ENCODE measurements at places on chromosomes 11 and 22. TPM values are rescaled to one million over a fixed set of nuclear protein-coding genes. Genes with fewer than 3 reads are reported as not detected.

The CRYBB3 gene
- 0.18 TPM for polyA plus RNA-seq

- peaks cover 14% of the 10 kb centered on the region for H3K4me1 ChIP-seq
- H3K4me3 ChIP-seq = no peak overlapping the region
- no peak for DNase-seq
- H3K36me3 ChIP-seq = no peaks in the 10 kb centered on the region
- no peak overlapping the region for H3K27ac ChIP-seq
- no peaks in the 10 kb centered on the region for H3K27me3 ChIP-seq
Measured at GRCh38 chr11:2524446-2525165, 79.8 kb downstream of the KCNQ1 start.

DNA sequence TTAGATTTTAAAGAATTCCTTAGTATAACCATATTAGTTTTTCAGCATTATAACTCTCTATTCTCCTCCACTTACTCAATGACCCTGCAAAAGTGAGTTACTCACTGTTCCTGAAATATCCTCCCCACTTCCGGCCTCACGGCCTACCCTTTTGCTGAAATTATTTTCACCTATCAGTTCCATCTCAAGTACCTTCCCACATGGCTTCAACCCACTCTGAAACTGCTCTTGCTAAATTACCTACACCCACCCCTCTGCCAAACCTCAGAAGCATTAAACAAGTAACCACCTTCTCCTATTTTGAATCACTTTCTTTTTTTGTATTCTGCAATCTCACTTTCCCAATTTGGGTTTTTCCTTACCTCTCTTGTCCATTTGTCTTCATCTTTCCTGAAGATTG lies 37.7 kb downstream of the OR5P2 start:
- H3K27me3 ChIP-seq = no peaks in the 10 kb centered on the region
- no peak for DNase-seq
- H3K36me3 ChIP-seq = no peaks in the 10 kb centered on the region
- H3K4me3 ChIP-seq = no peak overlapping the region

GRCh38 chr11:12803086-12803826 lies 129.0 kb downstream of the TEAD1 start:
- H3K27ac ChIP-seq = peak overlapping the region; percentile 72
- no peaks in the 10 kb centered on the region for H3K27me3 ChIP-seq
- peaks cover 16% of the 10 kb centered on the region for H3K4me1 ChIP-seq
- DNase-seq = no peak

DNA sequence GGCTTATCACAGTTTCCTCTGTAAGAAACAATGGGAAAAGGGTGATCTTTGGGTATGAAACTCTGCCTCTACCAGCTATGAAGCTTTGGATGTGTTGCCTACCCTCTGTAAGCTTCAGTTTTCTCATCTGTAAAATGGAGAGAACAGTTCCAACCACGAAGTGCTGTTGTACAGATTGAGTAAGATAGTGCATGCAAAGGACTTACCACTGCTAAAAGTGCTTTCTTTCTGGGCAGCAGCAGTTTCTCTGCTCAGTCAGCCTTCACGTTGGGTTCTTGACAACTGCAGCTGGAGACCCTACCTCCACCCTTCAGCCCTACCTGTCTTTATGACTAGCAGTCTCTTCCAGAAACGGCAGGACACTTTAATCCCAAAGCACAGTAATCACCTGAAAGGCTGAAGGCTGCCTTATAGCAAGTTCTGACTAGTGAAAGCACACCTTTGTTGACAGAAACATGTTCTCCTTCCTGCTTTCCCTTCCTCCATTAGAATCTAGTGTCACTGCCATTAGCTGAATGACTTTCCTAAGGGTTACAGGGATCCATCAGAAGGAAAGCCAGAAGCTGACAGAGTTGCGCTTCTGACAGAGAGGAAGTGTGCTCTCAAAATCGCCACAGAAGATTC lies 91.4 kb downstream of the RPL27A start:
- no peak for DNase-seq
- H3K36me3 ChIP-seq = no peaks in the 10 kb centered on the region
- no peak overlapping the region for H3K27ac ChIP-seq
- peaks cover 20% of the 10 kb centered on the region for H3K4me1 ChIP-seq
- no peaks in the 10 kb centered on the region for H3K27me3 ChIP-seq

DNA sequence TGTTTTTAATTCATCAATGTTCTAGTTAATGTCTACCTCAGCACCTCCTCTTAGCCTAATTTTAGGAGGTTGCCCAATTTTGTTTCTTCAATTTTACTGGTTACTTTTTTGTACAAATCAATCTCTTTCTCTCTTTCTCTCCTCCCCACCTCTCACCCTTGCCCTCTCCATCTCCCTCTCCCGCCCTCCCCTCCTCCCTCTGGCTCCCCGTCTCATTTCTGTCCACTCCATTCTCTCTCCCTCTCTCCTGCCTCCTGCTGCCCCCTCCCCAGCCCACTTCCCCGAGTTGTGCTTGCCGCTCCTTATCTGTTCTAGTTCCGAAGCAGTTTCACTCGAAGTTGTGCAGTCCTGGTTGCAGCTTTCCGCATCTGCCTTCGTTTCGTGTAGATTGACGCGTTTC lies 40.9 kb upstream of the NNMT start:
- H3K27me3 ChIP-seq = no peaks in the 10 kb centered on the region
- H3K4me1 ChIP-seq = peaks cover 28% of the 10 kb centered on the region
- no peak for DNase-seq
- peaks cover 49% of the 10 kb centered on the region for H3K36me3 ChIP-seq
- no peak overlapping the region for H3K4me3 ChIP-seq

The OR8D1 gene
- not detected for polyA plus RNA-seq

Data from left lung (tissue), 14 donors.